Activated CD4-positive, alpha-beta T cell treated with anti-CD3 and anti-CD28 coated beads for 36 hours (primary cell): ENCODE measurements at places on chromosomes 1 and 21. TPM values are rescaled to one million over a fixed set of nuclear protein-coding genes. Genes with fewer than 3 reads are reported as not detected.

- DNase-seq, result no peak
Observed at GRCh38 chr1:190373705-190374336, 103.8 kb downstream of the BRINP3 start.

TTC39A gene
- total RNA-seq, result 0.11 TPM

ZSWIM5 gene
- 0.63 TPM for total RNA-seq

GRCh38 chr1:22447621-22448111, 4.0 kb upstream of the ZBTB40 start:
- no peak for DNase-seq

PDXK gene
- total RNA-seq, result 96.9 TPM

- DNase-seq, result no peak
Observed at GRCh38 chr21:34916446-34916845, 132.7 kb downstream of the RUNX1 start.

MIXL1 gene
- not detected for total RNA-seq

CACNA1S gene
- not detected for total RNA-seq

GRCh38 chr1:52368383-52369172, 2.6 kb upstream of the CC2D1B start:
- peak; percentile 79 for DNase-seq

DNA sequence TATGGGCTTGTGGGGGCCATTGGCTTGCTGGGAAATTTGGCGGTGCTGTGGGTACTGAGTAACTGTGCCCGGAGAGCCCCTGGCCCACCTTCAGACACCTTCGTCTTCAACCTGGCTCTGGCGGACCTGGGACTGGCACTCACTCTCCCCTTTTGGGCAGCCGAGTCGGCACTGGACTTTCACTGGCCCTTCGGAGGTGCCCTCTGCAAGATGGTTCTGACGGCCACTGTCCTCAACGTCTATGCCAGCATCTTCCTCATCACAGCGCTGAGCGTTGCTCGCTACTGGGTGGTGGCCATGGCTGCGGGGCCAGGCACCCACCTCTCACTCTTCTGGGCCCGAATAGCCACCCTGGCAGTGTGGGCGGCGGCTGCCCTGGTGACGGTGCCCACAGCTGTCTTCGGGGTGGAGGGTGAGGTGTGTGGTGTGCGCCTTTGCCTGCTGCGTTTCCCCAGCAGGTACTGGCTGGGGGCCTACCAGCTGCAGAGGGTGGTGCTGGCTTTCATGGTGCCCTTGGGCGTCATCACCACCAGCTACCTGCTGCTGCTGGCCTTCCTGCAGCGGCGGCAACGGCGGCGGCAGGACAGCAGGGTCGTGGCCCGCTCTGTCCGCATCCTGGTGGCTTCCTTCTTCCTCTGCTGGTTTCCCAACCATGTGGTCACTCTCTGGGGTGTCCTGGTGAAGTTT, 550 bp downstream of the RXFP4 start:
- no peak for DNase-seq

- peak; percentile 84 for DNase-seq
Observed at GRCh38 chr1:227766015-227766634, 30.9 kb downstream of the SNAP47 start.

TMEM79 gene
- total RNA-seq, result 10.5 TPM

BTBD8 gene
- 1.8 TPM for total RNA-seq

MANEAL gene
- 1.0 TPM for total RNA-seq

DNA sequence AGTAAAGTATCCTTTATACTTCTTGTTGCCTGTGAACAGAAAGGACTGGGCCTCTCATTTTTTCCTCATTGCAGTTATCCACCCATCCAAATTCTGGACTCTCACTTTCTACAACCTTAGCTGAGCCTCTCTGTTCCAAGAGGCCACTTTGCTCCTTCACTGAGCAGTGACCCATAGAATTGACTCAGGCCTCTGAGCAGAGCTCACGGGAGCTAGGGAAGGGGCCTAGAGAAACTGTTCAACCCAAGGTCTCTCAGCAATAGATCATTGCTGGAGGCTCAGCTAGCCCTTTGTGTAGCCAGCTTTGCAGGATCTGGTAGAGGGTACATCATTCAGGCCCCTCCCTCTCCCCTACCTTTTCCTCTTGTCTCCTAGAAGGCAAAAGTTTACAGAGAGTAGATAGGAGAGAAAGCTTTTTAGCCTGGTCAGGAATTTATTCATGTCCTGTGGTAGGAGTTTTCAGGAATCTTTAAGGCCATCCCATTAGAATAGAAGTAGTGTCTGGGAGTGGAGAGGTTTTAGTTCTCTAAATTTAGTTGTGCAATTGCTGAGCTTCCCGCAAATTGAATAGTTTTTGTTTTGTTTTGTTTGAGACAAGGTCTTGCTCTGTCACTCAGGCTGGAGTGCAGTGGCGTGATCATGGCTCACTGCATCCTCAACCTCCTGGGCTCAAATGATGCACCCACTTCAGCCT, 6.7 kb downstream of the INTS3 start:
- DNase-seq, result no peak

ZRANB2 gene
- 148 TPM for total RNA-seq

- no peak for DNase-seq
Observed at GRCh38 chr1:3377604-3378279, 76.7 kb upstream of the ARHGEF16 start.

MAPKAPK2 gene
- 62.8 TPM for total RNA-seq

- DNase-seq, result peak; percentile 70
Observed at GRCh38 chr1:40662864-40663263, 2.6 kb downstream of the RIMS3 start.

DNA sequence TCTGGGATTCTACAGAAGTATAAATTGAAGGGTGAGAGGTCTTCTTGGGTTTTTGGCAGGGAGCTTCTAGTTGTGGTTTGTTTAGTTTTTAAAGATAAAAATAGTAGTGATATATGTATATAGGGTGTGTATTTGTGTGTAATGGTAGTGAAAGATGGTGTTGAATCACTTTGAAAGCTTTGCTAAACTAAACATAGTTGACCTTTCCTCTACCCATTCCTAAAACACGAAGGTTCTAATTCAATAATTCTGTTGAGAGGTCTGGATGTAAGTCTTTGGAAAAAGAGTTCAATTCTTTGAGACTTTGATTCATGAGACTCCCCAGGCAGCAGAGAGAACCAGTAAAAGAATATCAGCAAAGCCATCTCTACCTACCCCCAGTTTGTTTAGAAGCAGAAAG, 247.9 kb upstream of the DUSP10 start:
- no peak for DNase-seq

DNA sequence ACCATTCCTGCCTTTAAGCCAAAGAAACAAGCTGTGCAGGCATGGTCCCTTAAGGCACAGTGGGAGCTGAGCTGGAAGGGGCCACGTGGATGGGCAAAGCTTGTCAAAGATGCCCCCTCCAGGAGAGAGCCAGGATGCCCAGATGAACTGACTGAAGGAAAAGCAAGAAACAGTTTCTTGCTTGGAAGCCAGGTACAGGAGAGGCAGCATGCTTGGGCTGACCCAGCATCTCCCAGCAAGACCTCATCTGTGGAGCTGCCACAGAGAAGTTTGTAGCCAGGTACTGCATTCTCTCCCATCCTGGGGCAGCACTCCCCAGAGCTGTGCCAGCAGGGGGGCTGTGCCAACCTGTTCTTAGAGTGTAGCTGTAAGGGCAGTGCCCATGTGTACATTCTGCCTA, 1.3 kb upstream of the SLC50A1 start:
- DNase-seq, result no peak

DNA sequence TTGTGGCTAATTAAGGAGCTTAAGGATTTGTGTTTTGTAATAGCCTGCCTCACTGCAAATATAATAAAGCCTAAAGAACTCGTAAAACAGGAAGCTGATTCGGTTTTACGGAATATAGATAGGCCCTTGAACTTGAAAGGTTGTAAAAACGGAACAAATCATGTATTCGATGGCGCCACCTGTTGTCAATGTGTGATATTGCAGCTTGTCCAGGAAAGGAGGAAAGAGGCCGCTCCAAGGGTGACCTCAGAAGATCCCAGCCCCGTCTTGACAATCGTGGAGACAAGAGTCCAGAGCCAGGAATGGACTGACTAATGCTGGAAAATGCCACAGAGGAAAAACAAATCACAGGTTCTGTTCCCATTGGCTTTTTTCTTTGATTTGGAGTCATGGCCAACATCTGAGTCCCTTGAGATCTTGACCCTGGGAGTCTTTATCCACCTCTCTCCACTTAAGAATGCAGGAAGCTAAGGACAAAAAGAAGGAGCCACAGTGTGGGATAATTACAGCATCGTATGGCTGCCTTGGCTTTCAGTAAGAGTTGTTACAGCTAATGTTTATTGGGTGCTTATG, 7.0 kb upstream of the IGSF21 start:
- peak; percentile 68 for DNase-seq

DNA sequence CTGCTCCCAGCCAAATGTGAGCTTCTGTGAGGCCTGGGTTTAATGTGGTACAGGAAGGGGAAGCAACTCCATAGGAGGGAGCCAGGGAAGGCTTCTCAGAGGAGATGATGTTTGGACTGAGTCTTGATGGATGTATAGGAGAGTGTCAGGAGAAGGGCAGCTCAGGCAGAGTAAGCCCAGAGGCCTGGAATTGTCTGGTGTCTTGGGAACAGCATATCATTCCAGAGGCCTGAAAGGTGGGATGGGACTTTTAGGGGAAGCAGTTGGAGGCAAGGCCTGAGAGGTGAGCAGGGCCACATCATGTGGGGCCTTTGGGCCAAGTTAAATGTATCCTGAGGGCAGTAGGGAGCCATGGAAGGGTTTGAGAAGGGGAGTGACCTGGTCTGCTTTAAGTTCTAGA, 148.6 kb upstream of the WNT4 start:
- no peak for DNase-seq

DNA sequence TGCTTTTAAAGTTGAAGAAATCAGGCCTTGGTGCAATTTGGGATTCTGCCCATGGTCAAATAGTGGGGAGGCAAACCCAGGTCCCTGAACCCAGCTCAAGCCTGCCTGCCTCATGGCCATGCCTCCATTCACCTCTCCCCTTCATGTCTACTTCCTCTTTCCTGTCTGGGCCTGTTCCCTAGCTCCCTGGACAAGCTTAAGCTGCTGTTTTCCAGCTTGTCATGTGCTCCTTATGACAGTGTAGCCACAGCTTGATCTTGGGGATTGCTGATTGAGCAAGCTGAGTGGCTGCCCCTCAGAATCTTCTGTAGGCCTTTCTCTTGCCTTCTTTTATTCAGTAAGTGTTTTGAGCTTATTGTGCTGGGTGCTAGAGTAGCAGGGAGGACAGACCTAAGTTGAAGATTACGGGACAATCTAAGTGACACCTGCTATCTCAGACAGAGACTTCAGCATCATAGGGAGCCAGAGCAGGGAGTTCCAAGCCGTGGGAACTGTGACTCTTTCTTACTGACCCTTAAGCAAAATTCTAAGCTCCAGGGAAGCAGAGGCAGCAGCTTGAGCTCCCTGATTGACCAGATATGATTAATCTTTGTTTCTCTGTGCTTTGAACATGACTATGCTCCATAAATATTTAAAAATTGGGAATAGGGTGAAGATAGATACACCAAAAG, 520 bp upstream of the MR1 start:
- DNase-seq, result peak; percentile 35

DNA sequence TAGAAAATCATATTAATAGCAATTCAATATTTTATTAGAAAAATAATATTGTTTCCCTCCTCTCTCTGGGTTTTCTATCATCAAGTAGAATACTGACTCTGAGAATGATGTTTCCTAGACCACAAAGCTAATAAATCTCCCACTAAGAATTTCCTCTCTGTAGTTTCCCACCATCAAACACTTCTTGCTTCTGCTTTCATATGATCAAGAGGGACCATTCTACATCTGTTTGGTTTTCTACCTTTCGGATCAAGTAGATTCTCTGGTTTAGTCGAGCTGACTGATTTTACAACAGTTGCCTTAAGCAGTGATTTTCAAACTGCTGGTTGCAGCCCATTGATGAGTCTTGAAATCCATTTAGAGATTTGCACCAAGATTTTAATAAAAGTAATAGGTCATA, 240.2 kb upstream of the PTBP2 start:
- DNase-seq, result no peak

GRCh38 chr21:31476263-31477022, 132.4 kb upstream of the TIAM1 start:
- no peak for DNase-seq

DNA sequence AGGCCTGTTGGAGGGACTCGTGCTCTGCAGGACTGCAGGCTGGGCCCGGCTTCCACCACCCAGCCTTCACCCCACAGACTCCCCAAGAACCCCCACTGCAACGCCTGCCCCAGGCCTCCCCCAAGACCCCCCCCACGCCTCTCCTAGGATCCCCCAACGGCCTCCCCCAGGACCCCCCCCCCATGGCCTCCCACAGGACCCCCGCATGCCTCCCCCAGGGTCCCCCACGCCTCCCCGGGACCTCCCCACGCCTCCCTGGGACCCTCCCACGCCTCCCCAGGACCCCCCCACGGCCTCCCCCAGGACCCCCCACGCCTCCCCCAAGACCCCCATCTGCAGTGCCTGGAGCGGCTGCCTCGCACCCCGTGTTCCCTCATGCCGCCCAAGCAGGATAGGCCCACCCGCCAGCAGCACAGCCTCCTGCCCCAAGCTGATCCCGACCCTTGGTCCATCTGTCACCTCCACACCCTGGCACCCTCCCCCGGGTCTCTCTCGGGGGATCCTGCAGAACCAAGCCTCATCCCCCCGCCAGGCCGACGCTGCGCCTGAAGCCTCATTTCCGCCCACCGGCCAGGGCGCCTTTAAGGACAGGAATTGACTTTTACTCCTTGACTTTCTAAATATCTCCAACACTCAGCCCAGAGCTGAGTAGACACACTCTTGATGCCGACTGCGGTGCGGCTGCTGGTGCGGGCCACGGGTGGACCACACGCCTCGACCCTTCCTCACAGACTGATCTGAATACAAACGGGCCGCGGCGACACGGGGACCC, 14.1 kb upstream of the RNF223 start:
- no peak for DNase-seq

YIPF1 gene
- 24.4 TPM for total RNA-seq

DNA sequence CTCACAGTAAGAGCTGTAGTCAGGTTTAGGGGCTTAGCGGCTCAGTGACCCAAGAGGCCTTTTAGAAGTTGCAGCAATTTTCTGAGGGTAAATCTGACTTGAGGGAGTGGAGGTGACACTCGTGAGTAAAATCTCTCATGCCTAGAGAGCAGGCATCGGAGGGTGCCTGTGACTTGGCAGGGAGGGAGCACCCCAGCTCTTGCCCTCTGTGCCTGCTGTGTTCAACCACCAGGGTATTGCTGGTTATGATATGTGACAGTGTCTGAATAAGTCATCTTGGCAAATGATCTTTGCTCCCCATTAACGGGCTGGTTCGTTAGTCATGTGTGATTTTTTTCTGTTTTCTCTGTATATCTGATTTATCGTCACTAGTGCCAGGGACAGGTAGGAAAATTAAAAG, 5.9 kb downstream of the MAN1C1 start:
- DNase-seq, result peak; percentile 72

RUNX3 gene
- total RNA-seq, result 156 TPM
